ENCODE measurements at places on chromosomes 2 and 18.

GRCh38 chr18:57581301-57581934 lies 5.1 kb downstream of the FECH start:
- DNase-seq = no peak

DNA sequence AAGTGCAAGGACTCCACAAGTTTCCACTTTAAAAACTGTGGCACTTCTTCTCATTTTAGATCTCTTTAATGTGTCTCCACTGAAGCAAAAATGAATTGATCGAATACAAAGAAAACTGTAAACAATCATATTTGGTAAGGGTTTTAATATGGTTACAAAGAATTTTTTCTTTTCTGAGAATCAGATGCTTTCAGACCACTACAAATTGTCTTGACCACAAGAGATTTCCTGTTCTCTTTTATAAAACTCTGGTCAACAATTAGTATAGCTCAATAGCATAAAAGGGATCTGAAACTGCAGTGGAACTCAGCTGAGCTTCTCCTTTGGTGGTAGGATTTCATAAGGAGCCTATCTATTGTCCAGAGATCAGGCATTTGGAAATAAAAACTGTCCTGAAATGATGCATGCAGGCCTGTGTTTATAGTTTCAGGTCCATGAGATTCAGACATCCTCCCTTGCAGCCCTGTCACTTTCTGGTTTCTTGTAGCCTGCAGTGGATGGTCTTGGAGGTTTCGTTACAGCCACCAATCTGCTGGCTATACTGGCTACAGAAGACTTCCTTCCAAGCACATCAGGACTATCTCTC lies 120.0 kb downstream of the DOCK10 start:
- no peak for DNase-seq

GRCh38 chr2:208879666-208880065 lies 473.1 kb downstream of the PTH2R start:
- DNase-seq = no peak

DNA sequence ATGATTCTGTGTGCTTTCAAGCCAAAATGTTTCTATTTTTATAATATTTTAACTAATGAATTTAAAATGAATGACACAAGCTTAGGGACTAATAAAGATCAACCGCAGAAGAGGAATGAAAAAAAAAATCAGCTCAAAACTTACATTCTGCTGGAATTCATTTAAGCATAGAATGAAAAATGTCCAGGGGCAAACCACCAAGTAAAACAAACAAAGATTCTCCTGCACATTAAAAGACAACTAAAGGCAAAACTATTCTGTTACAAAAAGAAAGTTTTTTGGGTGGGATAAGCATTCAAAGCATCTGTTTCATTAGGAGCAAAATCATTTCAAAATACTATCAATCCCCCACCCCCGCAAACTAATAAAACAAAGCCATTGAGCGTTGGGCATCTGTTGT lies 99.3 kb upstream of the SOX11 start:
- no peak for DNase-seq

DNA sequence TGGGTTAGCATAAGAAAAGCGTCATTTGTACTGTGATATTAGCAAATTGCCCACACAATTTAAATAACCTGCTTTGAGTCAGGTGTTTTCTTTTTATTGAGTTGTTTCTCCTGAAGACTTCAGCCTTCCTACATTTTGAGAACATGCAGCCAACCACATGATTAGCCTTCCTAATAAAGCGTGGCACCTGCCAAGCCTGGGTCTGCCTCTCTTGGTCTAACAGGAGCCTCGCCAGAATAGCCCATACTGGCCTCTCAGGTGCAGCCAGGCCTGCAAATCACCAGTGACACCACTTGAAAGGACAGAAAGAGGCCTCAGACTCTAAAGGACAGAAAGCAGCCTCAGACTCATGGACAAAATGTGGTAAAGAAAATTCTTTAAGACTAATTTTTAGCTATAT lies 653.8 kb downstream of the BCL11A start:
- DNase-seq = no peak

- DNase-seq = no peak
Measured at GRCh38 chr18:57210107-57210715, 63.3 kb downstream of the BOD1L2 start.

- no peak for DNase-seq
Measured at GRCh38 chr18:67549946-67550345, 33.4 kb upstream of the DSEL start.

DNA sequence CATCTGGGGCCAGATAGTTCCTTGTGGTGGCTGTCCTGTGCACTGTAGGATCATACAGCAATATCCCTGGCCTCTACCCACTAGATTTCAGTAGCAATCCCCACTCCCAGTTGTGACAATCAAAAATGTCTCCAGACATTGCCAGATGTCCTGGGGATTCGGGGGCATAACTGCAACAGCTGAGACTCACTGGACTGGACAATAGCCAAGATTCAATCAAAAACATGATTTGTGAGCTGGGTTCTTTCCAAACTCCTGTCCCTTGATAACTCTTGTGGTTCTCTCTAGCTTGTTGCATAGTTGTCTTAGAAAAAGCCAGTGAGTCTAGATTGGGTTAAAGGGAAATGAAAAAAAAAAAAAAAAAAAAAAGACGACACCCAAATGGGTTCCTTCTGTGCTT lies 293.4 kb downstream of the CELF4 start:
- no peak for DNase-seq

DNA sequence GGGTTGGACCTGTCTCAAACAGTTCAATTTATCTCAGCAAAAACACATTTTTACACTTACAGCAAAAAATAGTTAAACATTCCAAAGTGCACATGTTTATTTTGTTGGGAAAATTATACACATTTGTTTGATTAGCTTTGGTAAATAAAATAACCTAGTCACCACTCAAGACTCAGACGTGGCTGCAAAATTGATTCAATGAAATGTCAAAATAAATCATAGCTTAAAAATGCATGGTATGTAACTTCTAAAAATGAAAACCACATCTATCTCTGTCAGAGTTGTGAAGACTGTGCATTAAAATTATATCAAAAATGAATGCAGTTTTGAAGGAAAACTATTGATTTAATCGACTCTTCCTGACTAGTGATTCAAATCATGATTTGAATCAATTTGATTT lies 56.7 kb downstream of the GALNT14 start:
- DNase-seq = no peak

GRCh38 chr2:11753452-11753885 lies 7.0 kb downstream of the LPIN1 start:
- DNase-seq = no peak

GRCh38 chr2:42748840-42749239 lies 15.1 kb downstream of the OXER1 start:
- no peak for DNase-seq

DNA sequence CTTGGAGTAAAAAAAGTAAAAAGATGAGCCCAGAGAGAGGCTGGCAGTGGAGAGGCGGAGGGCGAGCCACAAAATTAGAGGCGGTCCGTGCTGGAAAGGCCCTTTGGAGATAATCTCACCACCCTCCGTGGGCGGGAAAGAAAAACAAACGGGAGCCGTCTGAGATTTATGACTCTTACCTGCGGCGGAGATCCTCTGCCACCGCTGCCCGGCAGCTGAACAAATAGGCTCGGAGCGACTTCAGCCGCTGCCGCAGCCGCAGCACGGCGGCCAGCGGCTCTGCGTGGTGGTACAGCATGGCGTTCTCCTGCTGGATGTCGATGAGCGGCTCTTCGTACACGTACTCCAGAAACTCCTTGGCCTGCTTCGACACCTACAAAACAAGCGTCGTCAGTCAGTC lies 94.6 kb downstream of the PLEKHM3 start:
- no peak for DNase-seq

GRCh38 chr2:158772306-158773078 lies 22.6 kb upstream of the DAPL1 start:
- no peak for DNase-seq

DNA sequence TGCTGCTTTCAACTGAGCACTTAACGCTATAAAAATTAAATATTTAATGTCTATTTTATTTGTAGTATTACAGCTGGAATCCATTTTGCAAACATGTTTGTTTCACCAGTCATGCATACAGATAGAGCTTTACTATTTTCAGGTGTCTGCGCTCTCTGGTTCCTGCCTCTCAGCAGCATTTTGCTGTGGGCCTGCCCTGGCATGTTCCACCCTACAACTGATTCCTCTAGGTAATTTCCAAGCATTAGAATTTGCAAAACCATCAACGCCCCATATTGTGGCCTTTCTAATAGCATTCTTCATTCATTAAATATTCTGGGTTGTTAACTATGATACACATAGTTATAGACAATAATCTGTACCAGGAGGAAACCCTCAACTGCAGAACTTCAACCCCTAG lies 266.4 kb upstream of the DLGAP1 start:
- DNase-seq = no peak

GRCh38 chr2:57881998-57882888 lies 164.4 kb upstream of the VRK2 start:
- DNase-seq = no peak

- DNase-seq = peak; percentile 50
Measured at GRCh38 chr2:26245231-26245732, 543 bp downstream of the HADHB start.

GRCh38 chr2:19046986-19047780 lies 311.2 kb downstream of the OSR1 start:
- DNase-seq = no peak

DNA sequence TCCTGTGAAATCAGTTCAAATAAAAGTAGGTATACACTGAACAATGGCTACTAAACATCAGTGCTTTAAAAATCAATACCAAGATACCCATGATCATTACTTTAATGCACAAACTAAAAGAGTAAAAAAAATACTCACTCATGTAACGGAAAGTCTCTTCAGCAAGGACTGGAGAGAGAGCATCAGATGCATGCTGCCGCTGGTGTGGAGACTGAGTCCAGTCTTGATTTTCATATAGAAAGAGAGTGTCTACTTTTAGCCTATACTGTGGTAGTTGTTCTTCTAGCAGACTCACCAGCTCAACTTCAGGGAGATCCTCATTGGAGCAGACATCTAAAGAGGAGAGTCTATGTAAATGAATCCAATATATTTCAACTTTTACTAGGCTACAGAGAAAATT lies 44.0 kb downstream of the TRAK2 start:
- no peak for DNase-seq

GRCh38 chr2:215498431-215498830 lies 62.6 kb upstream of the FN1 start:
- no peak for DNase-seq

DNA sequence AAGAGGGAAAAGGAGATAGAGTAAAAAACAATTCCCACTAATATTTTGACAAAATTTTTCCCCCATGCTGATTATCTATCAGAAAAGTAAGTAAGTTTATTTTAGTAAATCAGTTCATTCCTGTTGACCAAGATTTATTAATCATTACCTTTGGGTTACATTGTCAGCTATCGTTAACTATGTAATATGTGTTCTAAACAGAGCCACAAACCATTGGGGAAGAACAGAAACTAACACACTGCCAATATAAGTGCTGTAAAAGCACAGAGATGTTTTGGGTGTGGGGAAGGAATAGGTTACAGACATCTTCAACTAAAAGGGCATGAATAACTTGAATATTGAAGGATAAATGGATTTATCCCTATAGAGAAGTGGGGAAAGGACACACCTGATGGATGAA lies 42.5 kb upstream of the ACADL start:
- DNase-seq = no peak

DNA sequence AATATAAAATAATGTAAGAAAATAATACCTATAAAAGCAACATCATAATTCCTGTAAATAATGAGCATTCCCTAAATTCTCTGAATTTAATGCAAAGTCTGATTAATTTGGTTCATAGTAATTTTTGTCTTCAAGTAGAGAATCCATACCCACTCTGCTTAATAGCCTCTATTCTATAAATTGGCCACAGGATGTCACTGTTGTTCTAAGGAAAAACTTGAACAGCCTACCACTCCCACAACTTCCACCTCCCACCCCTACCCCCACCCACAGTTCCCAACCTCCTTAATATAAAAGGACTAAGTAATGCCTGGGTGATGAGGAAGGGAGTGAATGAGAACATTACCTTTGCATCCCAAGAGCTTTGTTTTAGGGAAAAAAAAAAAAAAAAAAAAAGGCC lies 27.2 kb upstream of the BBS5 start:
- DNase-seq = no peak

DNA sequence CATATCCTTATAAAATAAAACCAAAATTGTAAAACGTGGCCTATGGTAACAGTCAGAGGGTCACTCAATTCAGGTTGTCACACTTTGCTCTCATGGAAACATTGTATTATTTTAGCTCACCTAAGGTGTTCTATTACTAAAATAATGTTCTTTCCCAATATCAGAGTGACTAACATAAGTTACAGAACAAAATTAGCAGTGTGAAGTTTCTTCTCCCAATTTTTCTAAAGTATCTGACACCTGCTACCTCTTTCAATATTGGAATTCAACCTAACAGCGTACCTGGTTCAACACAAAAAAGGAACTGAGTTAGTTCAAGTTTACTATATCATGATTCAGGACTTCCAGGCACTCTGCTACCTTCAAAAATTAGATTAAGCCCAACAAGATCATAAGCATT lies 190.4 kb downstream of the ZEB2 start:
- DNase-seq = no peak

DNA sequence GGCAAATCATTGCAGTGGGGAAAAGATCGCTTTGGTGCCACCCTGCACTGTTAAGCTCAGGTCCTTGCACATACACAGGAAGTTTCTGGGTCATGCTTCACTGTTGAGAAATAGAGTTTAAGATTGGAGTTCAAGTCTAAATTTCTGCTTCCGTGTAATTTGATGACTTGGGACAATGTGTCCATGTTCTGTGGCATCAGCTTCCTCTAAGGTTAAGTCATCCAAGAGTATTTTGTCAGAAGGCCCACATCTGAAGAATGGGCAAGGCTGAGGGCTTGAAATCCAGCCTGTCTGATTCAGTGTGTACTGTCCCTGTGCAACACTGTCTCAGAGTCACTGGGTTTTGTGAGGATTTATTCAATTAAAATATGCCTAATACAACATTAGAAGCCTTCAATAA lies 880.7 kb downstream of the SUCLG1 start:
- no peak for DNase-seq

DNA sequence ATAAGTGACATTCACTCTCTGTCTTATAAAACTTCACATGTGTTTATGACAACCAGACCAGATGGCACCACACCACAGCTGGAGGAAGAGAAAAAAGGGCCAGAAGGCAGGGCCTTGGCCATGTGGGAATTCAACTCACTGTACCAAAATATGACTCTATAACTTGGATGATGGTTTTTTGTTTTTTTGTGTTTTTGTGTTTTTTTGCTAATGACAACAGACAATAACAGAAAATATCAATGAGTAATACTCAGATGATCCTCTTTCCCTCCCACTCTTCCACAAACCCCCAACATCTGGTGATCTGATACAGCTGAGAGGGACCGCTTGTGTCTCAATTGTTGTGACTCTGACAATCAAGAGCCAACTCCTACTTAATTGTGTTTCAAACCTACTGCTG lies 12.4 kb downstream of the NMI start:
- no peak for DNase-seq

- no peak for DNase-seq
Measured at GRCh38 chr2:222054813-222055212, 244.0 kb downstream of the PAX3 start.
